ENCODE measurements at places on chromosomes 6 and 20. TPM values are rescaled to one million over a fixed set of nuclear protein-coding genes. Genes with fewer than 3 reads are reported as not detected.

GRCh38 chr20:62313021-62313420, 10.2 kb downstream of the ADRM1 start:
- DNase-seq = no peak

The RIPOR2 gene
- total RNA-seq = 19.4 TPM

DNA sequence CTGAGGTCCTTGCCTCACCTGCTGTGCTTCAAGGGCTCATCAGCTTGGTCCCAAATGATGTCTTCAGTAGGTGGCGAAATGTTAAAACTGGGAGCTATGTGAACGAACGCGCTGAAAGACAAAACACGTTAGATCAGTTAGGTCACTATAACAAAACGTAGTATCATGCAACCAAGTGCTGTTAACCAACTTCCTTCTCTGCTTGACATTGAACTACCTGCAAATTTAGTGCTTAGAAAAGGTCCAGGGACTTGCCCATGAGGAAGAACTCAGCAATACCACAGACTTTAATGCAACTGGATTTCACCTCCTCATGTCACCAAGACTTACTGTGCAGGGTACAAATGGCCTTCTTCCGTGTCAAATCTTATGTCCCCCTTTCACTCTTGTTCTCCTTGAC, 24.8 kb downstream of the BACH2 start:
- DNase-seq = no peak

DNA sequence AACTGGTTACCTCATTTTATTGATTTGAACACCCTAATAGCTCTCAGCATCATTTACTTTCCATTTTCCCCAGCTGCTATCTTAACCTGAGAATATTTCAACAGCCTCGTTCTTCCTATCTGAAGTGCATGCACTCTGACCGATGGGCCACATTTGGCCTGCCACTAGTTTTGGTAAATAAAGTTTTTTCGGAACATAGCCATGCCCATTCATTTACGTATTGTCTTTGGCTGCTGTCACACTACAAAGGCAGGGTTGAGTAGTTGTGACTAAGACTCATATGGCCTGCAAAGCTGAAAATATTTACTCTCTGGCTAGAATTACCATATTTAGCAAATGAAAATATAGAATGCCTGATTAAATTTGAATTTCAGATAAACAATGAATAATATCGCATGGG, 10.8 kb downstream of the ADGRF4 start:
- no peak for DNase-seq

Measured in vagina (tissue), 2 donors.